ENCODE measurements at places on chromosomes 4 and X. TPM values are rescaled to one million over a fixed set of nuclear protein-coding genes. Genes with fewer than 3 reads are reported as not detected.

The PDHA2 gene
- total RNA-seq, result not detected

The RAI2 gene
- 23.6 TPM for total RNA-seq

The PAGE4 gene
- total RNA-seq, result not detected

- no peak for DNase-seq
Measured at GRCh38 chr4:113645771-113646441, 115.6 kb downstream of the CAMK2D start.

The CITED1 gene
- total RNA-seq, result not detected

GRCh38 chr4:2843941-2844584 is 419 bp downstream of the ADD1 start:
- DNase-seq, result peak; percentile 61

- DNase-seq, result no peak
Measured at GRCh38 chr4:88911246-88912212, 145.5 kb downstream of the FAM13A start.

GRCh38 chr4:114249976-114250375 is 270.5 kb upstream of the ARSJ start:
- DNase-seq, result no peak

- DNase-seq, result no peak
Measured at GRCh38 chr4:7195141-7195515, 2.8 kb downstream of the SORCS2 start.

DNA sequence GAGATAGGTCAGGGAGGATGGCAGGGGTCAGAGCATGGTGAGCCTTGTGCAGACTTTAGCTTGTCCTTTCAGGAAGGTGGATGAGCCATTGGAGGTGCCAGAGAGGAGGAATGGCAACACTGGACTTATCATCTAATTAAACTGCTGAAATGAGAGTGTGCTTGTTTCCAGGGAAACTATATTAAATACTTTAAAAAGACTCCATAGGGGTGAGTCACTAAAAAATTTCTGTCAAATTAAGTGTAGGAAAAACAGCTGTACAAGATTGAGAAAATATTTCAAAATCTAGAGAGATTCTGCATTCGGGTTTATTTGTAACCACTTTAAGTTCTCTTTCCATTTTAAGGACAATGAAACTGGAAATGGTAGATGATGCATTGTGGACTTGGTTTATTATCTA is 11.4 kb downstream of the FRAS1 start:
- no peak for DNase-seq

The CT55 gene
- not detected for total RNA-seq

The HMX1 gene
- not detected for total RNA-seq

DNA sequence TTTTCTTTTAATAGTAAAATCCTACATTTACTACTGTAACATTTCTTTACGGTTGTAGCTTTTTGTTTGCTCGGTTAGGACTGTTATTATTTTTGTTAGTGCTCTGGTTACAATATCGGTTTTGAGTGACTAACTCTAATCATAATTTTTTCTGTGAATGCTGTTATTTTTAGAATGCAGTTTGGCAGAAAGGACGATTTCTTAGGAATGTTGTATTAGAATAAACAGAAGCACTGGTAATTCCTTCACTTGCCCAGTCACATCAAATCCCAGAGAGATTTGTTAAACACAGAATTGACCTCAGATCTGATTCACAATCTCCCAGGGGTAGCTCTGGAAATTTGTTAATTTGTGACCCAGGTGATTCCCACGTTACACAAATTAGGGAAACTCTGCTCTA is 21.7 kb downstream of the DDIT4L start:
- DNase-seq, result no peak

DNA sequence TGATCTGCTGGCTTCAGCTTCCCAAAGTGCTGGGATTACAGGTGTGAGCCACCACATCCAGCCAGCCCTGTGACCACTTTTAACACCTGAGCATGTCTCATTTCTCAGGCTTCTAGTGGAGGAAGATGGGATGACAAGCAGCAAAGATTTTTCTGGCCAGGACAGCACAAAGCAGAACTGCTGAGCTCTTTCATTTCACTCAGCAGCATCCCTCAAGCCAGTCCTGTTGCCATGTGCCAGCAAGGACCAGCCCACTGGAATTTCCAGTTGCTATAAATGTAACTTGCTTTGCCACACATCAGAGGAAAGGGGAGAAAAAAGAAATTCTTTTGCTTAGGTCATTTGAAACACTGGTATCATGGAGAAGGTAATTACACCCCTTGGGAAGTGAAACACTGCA is 75.9 kb downstream of the SLC9A7 start:
- no peak for DNase-seq

DNA sequence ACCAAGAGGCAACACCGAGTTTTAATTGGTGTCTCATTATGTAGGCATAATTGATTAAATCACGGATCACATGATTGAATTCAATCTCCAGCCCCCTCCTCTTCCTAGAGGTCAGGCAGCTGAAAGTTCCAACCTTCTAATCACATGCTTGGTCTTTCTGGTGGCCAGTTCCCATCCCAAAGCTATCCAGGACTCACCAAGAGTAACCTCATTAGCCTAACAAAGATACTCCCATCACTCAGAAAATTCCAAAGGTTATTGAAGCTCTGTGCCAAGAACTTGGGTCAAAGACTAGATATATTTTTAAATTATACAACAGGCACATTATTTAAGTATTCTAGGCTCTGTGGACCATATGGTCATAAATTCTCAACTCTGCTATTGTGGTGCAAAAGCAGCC is 65.1 kb downstream of the SLC10A7 start:
- DNase-seq, result no peak

DNA sequence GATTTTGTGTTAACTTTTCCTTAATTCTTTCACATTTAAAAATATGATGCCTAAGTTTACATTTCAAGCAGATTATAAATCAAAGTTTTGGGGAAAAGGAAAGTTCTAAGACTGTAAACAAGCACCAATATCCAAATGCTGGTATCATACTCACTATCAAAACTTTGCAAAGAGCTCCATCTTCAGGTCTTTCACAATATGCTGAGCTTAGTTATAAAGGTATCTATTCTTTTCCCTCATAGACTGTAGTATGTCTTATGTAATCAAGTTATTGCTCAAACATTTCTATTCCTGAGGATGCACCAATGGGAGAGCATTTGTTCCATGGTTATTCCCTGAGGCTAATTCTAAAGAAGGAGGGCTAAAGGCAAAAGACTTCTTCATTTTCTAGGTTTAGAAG is 207.9 kb upstream of the FAM241A start:
- DNase-seq, result no peak

DNA sequence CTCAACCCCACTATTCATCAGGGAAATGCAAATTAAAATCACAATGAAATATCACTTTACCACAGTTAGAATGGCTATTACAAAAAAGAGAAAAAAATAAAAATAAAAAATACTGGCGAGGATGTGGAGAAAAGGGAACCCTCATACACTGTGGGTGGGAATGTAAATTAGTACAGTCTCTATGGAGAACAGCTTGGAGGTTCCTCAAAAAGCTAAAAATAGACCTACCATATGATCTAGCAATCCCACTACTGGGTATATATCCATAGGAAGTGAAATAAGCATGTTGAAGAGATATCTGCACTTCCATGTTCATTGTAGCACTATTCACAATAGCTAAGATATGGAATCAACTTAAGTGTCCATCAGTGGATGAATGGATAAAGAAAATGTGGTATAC is 50.5 kb upstream of the PAGE1 start:
- DNase-seq, result no peak

GRCh38 chr4:85755285-85755684 is 280.3 kb downstream of the ARHGAP24 start:
- DNase-seq, result no peak

DNA sequence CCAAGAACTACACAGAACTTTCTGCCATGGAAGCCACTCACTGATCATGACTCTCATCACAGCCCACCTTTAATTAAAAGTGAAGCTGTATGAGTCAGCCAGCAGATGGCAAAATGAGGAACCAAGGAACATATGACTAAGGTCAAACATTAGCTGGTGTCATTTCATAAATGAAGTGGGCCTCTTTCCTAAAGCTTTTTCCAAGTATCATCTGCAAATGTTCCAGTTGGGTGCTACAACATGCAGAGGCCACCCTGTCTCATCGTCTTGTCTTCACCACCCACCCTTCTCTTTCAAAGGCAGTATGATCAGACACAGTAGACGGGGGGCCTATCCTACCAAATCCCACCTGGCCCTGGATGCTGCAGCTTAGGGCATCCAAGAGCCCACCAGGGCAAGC is 9.2 kb upstream of the EOLA1 start:
- no peak for DNase-seq
